Activated naive CD4-positive, alpha-beta T cell treated with anti-CD3 and anti-CD28 coated beads, Interleukin-2, amount 50 U/mL, for 16 hours (primary cell): ENCODE measurements at places on chromosomes 6 and 20.

DNA sequence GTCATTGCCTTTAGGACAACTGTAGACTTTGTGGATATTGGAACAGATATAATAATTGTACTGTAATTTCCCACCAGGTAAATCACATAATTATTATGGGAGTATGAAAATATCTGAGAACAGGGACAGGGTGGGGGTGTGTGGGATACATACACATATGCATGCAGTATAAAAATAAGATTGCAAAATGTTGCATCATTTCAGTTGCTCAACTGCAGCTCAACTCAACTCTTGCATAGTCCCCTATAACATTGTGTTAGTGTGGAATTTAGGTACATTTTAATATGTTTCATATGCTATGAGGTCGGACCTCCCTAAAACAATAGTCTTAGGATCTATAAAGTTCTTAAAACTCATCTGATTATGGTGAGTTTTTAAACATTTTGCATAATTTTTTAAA, 275.0 kb upstream of the FLRT3 start:
- no peak for DNase-seq

GRCh38 chr20:39095870-39096269, 133.7 kb downstream of the DHX35 start:
- no peak for DNase-seq

GRCh38 chr20:40583205-40583604, 105.8 kb downstream of the MAFB start:
- no peak for DNase-seq

DNA sequence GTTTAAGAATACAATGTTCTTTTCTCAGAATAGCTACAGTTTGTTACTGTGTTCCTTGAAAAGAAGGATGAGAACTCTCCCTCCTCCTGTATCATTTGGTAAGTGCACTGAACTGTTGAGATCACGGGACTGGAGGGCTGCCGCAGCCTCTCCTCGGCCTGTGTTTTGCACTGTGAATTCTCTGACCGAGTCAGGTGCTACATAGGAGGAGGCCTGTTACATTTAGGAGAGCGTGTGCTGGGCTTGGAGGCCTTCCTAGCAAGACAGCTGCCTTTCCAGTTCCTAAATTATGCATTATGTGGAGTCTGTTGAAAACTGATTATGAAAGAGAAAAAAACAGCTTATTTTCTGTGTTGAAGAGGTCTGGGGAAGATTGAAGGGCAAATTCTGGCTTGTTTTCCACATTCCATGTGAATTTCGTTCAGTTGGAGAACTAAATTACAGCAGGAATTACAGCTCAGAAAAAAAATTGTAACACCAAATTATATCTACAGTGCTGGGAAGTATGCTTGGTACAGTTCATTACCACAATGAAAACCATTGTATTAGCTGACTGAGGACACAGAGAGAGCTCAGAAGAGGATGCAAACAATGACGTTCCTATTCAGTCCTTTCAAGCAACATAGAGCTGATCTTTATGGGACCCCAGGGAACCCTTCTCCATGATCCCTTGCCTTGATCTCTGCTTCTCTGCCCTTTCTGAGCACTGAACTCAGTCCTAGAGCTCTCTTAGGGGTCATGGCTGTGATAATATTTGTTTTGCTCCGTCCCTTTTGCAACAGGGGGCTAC, 2.8 kb downstream of the TMC2 start:
- no peak for DNase-seq
